ENCODE measurements at places on chromosomes 4 and X.

DNA sequence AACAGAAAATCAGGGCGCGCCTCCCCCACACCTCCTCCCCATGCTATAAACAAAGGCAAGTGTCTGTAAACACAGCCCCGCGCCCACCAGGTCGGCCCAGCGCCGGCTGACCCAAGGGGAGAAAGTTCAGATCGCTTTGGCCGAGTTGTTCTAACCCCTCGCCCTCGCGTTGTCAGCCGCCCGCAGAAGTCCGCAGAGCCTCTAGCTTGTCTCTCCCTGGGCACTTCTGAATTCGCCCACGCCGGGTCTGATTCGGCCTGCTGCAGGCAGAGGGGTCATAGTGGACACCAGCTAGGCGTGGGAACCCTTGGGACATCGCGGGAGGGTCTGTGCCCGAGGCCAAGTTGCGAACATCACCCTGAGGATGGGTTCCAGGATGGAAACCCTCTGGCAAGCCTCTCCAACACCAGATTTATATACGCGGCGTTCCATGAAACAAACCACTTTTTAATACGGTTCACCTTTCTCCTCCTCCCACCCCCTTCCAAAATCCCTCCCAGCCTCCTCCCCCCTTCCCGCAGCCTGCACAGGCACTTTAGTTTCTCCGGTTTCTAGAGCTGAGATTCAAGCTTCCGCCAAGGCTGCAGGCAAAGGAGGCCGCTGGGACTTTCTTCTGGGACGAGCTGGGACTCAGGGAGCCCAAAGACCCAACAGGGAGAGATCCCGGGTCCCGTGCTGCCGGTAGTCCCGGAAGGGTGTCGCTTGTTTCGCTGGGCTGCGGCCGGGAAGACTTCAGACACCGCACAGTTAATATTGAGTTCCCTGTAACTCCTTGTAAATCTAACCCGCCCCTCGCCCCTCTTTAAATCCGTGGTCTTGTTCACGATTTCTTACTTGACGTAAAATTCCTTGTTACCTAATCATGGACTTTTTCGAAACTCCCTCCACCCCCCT lies 4.7 kb downstream of the HAND2 start:
- DNase-seq = peak; percentile 55

DNA sequence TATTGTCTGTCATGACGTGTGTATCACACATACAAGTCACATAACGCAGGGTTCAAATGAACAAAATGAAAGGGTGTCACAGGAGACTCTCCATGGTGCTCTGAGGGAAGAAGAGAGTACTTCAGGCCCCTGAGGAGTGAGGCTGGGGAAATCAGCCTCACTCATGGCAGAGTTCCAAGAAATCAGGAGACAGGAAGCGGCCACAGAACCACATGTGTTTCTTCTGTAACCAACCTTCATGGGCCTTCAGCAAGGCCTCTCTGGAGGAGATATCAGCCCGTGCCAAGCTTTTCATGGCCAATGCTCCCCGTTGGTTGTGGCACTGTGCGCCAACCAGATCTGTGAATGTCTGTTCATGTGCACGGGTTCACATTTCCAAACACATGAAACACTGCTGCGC lies 76.0 kb downstream of the NAT8L start:
- DNase-seq = no peak

GRCh38 chr4:120926358-120927025 lies 4.0 kb upstream of the PRDM5 start:
- DNase-seq = no peak

- no peak for DNase-seq
Measured at GRCh38 chr4:85459736-85460135, 15.2 kb upstream of the ARHGAP24 start.
